Right ventricle myocardium superior (tissue), 1 donor: ENCODE measurements at places on chromosomes 2 and 18.
A peak's percentile ranks its signal among the peaks of the same experiment; 100 is the strongest.

GRCh38 chr2:151556121-151556520, 146.4 kb downstream of the RIF1 start:
- DNase-seq, result no peak

- no peak for DNase-seq
Measured at GRCh38 chr2:153197402-153198386, 280.9 kb downstream of the RPRM start.

DNA sequence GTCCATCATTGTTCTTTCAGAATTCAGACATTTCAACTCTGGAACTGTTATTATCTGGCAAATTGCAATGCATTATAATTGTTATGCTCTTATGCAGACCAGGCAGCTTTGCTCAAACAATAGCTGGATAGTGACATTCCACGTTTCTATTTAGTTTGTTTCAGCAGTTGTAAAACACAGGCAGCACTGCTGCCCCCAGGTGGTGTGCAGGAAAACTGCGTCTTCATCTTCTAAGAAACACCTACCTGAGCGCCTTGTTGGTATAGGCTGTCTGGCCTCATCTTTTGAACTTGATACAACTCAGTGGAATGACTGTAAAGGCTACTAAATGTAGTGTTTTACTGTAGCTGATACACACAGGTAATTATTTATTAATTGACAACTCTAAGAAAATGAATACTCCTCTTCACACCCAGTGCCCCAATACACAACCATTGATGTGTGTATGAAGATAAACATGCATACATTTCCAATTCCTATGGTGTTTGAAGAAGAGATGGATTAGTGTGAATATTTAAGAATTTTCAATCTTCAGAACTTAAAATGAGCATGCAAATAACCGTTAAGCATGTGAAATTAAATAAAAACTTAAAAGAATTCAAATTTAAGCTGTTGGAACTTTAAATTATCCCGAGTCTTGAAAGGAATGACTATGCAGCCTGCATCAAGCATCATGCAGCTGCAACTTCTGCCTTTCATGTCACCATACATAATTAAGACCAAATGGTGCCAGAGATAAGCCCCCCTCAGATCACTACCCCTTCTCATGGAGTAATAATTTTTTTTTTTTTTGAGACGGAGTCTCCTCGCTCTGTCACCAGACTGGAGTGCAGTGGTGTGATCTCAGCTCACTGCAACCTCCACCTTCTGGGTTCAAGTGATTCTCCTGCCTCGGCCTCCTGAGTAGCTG, 85.6 kb downstream of the CD8B2 start:
- DNase-seq, result no peak

DNA sequence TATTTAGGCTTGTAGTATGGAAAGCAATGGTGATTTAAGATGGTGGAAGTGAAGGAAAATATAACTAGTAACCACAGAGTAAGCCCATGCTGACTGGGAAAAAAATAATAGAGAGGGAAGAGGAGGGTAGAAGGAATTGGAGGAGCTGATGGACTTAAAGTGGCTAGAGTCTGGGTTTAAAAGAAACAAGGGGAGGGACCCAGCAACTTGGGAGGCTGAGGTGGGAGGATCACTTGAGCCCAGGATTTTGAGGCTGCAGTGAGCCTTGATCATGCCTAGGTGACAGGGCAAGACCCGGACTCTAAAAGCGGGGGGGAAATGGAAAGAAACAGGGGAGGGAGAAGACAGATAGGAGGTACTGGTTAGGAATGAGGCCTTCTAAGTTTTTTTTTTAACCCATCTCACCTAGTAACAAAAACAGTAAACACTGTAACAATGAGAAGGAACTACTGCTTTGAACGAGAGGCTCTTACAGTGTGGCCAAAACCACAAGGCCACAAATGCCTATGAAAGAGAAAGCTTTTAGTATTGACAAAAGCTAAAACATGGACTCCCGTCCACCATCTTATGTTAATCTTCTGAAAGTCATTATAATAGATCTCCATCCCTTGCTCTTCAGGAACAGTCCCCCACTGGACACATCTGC, 26.6 kb downstream of the METTL8 start:
- DNase-seq, result no peak

GRCh38 chr2:68825866-68826265, 45.3 kb downstream of the BMP10 start:
- no peak for DNase-seq

- DNase-seq, result no peak
Measured at GRCh38 chr18:76588601-76589226, 93.7 kb upstream of the ZNF516 start.

GRCh38 chr2:75592030-75592429, 31.3 kb upstream of the EVA1A start:
- no peak for DNase-seq

GRCh38 chr2:49913025-49913424, 758.7 kb upstream of the FSHR start:
- DNase-seq, result no peak

GRCh38 chr2:86396291-86396785, 44.8 kb upstream of the KDM3A start:
- DNase-seq, result no peak

DNA sequence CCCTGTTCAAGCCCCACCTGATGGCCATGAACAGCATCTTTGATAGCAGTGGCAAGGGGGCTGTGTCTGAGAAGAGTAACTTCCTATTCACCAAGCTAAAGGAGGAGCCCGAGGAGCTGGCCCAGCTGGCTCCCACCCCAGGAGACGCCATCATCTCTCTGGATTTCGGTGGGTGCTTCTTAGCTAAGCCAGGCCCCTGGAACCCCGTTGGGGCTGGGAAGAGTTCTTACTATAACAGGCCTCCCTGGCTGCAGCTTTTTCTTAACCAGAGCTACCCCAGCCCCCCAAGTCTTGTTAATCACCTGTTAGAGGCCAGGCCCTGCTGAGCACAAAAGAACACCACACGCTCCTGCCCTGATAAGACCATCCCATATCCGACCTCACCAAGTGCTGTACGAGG, 79.4 kb downstream of the EPAS1 start:
- DNase-seq, result no peak

GRCh38 chr2:212538305-212539071, at the start of gene ERBB4:
Gene ERBB4 (minus strand): TSS chr2:212538802. CDS start chr2:212538530, 272 bp downstream.
- DNase-seq, result peak; percentile 61

- DNase-seq, result no peak
Measured at GRCh38 chr18:27942706-27943105, 234.2 kb downstream of the CDH2 start.

DNA sequence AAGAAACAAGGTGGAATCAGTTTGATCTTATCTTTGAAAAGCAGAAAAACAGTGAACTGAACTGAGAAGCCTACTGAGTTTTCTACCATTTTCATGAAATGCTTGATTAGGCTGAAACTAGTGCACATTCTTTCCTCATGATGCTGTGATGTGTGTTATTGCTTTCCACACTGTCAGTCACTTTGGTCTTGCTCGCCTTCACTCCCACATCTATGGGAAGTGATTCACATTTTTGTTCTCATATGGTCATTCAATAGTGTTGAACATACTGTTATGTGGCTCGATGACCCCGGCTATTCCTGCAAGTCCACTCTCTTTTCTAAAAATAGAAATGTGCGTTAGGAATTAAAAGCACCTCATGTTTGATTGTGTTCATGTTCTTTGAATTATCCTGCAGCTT, 129.7 kb downstream of the TGIF1 start:
- no peak for DNase-seq
